Stimulated activated CD8-positive, alpha-beta memory T cell treated with anti-CD3 and anti-CD28 coated beads, Interleukin-2, amount 100 ng/mL, for 48 hours (primary cell): ENCODE measurements at places on chromosomes 7 and 10.

- DNase-seq: no peak
Observed at GRCh38 chr10:74081192-74081803, 69.3 kb downstream of the AP3M1 start.

- DNase-seq: no peak
Observed at GRCh38 chr7:3453398-3453797, 152.3 kb downstream of the SDK1 start.

DNA sequence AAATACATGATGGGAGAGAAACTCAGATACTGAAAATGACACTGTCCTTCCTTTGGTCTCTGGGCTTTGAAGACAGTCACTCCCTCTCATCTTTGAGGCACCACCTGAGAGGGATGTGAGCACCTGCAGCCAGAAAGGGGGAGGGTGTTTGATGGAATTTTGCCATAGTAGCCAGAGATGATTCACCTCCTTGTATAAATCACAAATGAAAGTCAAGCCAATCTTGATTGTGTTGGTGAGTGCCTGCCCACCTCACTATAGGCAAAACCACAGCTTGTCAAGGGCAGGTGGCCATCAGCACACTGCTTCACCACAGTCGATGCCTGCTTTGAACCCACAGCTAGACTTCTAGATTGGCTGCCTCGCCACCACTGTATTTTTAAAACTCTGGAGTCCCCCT is 48.2 kb downstream of the PON1 start:
- no peak for DNase-seq

- no peak for DNase-seq
Observed at GRCh38 chr7:28933846-28934320, 24.2 kb downstream of the TRIL start.

DNA sequence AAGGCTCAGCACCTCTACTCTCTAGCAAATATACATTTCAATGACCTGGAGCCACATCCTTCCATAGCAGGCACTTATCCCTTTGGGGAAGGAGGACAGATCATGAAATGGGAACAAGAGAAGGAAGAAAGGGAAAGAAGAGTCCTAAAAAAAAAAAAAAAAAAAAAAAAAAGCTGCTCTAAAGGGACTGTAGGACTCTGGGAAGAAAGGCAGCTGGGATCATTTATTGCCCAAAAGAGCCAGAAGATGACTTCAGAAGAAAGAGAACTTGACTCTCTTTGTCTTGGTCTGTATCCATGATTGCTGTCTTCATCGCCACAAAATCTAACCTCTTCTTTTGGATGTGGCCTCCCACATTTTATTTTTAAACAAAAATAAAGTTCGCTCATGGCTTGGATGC is 203.6 kb upstream of the CELF2 start:
- no peak for DNase-seq

DNA sequence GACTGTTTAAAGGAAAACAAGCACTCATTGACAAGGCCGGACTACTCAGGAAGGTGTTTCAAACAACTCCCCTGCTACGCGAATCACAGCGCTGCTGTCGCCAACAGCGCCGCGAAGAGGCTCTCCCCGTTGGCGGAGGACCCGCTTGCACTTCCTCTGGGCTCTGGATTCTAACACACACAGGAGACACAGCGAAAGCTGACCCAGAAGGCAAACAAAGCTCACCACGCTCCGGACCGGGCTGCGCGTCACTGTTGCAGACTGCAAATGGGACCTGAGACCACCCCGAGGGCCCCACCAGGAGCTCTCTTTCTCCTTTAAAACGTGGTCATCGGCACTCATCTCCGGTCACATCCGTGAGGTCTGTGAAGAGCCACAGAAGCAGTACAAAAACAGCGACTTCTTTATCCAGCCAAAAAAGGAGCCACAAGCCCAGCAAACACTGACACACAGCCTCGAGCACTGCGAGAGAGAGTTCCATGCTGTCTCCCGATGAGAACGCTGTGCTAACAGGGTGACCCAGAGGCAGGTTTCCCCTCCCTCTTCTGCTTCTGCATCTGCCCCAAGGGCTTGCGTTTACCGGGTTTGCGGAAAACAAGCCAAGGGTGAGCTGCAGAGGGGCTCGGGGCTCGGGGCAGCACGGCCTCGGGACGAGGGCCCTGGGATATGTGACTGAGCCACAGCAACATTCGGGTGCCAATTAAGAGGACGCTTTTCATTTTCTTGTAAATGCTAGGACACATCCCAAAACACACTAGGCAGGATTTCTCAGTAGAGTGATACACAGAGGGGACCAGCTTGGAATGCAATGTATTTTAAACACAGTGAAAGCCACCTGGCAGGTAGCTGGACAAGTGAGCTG is 41.3 kb downstream of the AMZ1 start:
- DNase-seq: no peak

GRCh38 chr7:136549756-136550155 is 318.7 kb upstream of the CHRM2 start:
- no peak for DNase-seq

DNA sequence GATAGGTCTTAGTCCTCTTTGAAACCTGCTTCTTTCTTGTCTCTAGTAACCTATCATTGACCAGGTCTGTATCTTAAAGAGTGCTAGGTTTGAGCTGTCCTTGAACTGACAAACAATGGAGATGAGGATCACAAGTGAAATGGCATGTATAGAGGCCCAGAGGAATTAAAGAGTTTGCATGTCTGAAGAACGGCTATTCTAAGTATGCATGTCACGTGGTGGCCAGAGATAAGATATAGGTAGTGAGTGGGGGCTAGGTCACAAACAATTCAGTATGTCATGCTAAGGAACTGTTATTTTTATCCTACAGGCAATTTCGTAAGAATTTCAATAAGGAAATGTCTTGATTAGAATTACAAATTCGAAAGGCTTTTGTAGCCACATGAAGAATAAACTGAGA is 95.3 kb downstream of the SUGCT start:
- DNase-seq: no peak

GRCh38 chr10:93670372-93670771 is 32.0 kb downstream of the FRA10AC1 start:
- no peak for DNase-seq

GRCh38 chr10:17783751-17784150 is 25.4 kb upstream of the MRC1 start:
- DNase-seq: no peak

DNA sequence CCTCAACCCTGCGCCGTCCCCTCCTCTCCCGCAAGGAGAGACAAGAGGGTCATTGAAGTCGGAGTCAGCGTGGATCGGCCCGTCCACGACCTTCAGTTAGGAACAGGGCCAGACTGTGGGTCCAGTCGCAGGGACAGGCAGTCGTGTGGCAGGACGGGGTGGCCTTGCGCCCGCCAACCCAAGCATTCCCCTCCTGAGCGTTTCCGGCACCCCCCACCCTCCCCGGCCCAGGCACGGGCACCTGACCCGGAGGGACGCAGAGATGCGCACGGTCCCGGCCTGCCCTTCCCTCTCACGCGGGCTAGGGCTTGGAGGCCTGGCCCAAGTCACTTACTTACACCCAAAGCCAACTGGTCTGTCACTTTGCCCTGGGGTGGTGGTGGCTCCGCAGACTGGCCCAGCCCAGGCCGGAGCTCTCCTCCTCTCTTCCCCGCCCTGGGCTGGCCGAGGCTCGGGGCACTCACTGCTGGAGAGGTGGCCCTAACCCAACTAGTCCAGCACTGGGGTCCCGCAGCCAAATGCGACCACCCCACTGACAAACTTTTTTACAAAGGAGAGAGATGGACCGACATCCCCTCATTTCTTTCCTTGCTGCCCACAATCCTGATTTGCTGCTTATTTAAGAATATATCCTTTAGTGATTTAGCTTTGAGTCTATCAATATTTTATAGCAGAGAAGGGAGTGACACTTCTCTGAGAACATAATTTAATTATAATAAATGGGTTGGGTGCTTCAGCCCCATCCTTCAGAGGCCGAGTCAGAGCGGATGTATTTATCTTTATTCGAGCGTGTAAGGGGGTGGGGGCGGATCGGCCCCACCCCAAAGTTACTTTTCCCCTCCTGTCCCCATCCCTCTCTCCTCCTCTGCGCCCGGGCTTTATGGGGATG is 1.2 kb upstream of the UNCX start:
- no peak for DNase-seq

GRCh38 chr10:44863344-44864047 is 47.6 kb upstream of the TMEM72 start:
- no peak for DNase-seq

- DNase-seq: no peak
Observed at GRCh38 chr10:3500408-3500856, 284.6 kb downstream of the KLF6 start.

DNA sequence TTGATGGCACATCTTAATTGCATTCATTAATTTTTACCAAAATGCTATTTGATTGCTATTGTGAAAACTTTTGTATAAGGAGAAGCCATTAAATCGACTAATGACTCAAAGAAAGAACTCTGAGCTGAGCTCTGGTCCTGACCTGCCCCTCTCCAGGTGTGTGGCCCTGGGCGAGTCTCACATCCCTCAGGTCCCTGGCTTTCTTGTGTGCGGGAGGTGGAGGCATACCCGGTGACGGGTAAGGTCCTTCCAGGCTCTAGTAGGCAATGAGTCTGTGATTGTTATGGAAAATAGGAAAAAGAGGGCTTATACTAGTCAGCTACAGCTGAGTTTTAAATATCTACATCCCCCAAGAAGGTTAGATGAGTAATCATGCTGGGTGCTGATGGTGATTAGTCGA is 248.1 kb downstream of the GATA3 start:
- no peak for DNase-seq

GRCh38 chr7:70298780-70299471 is 700.7 kb downstream of the AUTS2 start:
- no peak for DNase-seq

- DNase-seq: peak; percentile 17
Observed at GRCh38 chr10:104614245-104614831, 26.8 kb upstream of the SORCS3 start.

GRCh38 chr10:59093461-59093860 is 83.0 kb upstream of the PHYHIPL start:
- no peak for DNase-seq

- no peak for DNase-seq
Observed at GRCh38 chr10:7435674-7436073, 24.8 kb upstream of the SFMBT2 start.

DNA sequence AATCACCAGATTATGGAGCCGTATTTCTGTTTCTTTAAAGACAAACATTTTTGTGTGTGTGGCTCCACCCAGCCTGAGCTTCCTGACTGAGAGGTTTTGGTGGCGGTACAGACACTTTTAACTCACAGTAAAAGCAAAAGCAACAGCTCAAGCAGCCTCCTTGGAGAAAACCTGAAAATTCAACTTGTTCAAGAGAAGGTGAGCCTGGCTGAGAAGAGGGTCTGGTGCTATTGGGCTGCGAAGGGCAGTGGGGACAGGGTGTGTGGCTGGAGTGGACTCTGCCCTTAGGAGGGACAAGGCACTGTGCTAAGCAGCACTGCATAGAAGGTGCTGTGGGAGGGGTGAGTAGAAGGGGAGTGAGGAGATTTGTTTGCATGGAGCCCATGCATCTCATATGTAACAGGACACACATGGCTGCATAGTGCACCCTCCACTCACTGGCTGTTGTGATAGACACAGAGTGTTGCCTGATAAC is at the start of gene GIMAP7:
Gene GIMAP7, plus strand, starts transcription at position 125 of the 475 bp plus-strand sequence. CDS start 5,103 bp downstream, outside the sequence.
- DNase-seq: no peak

DNA sequence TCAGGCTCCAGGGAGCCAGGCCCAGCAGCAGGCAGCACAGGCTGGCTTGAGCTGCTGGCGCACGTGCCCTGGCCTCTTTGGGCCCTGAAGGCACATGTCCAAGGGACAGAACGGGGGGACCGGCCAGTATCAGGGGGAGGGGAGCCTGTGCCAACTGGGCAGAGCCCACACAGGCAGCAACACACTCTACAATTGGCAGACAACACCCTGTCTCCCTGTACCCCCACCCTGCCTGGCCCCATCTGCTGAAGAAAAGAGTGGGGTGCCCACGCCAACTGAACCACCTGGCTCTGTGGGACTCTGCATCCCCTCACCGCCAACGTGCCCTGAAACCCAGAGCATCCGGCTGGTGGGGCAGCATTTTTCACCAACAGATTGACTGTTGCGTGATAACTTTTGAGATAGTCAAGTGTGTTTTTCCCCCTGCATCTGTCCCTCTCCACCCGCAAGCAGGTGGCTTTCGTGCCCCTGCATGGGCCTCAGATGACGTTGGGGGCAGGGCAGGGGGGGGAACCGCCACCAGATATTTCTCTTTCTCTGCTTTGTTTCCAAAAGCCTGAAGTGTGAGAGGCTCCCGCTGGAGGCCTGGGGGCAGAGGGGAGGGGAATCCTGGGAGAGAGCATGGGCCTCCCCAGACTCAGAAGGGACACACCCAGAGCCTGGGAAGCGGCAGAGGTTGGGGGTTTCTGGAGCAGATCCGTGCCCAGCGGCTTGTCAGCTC is 21.8 kb downstream of the SLIT1 start:
- DNase-seq: no peak
